ENCODE measurements at places on chromosomes 7 and 10.

DNA sequence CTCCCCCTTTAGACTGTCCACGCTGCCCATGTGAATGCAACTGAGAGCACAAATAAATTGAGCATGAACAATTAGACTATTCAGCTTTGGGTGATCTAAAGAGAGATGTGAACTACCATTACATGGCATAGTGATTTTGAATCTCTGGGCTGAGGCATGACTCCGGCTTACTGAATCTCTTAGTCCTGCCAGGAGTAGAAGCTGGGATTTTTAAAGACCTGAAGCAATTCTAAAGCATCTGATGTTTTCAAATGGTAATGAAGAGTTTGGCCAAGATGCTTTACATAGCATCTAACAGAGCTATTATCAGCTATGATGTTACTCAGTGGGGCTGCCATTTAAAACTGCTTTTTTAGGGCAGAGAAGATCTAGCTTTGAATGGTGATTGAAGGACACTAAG is 1059.1 kb downstream of the SORCS3 start:
- no peak for DNase-seq

DNA sequence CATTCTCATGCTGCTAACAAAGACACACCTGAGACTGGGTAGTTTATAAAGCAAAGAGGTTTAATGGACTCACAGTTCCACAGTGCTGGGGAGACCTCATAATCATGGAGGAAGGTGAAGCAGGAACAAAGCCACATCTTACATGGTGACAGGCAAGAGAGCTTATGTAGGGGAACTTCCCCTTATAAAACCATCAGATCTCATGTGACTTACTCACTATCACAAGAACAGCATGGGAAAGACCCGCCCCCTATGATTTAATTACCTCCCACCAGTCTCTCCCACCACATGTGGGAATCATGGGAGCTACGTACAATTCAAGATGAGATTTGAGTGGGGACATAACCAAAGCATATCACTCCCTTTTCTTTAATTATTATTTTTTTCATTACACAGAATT is 16.6 kb downstream of the COL28A1 start:
- DNase-seq, result no peak

DNA sequence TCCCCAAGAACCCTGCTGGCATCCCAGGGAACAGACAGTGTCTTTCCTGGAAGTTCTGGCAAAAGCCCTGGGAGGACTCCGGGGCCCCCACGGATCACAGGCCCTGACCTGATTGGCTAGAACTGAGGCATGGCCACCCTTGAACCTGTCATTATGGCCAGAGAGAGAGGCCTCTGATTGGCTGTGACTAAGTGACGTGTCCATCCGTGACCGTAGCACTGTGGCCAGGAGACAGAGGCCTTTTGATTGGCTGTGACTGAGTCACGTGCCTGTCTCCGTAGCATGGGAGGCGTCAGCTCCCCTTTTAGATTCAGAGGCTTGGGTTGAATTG is 163.8 kb downstream of the RGS10 start:
- DNase-seq, result no peak

DNA sequence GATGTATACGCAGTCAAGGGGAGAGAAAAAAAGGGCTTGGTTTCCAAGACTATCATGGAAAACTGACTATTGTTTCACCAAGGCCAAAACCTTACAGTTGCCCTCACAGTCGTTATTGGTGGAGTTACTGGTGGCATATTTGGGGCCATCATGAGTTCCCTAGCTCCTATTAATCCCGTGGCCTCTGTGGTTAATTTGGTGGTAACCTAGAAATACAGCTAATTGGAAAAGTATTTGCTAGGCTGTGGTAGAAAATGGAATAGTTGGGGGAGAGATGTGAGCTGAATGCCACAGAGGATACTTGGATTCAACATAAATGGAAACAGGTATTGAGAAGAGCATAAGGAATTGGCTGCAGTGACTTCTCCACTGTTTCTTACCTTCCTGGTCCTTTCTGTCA is 450.7 kb downstream of the KCNMA1 start:
- DNase-seq, result no peak

GRCh38 chr7:72278550-72278949 is 133.6 kb downstream of the CALN1 start:
- no peak for DNase-seq

DNA sequence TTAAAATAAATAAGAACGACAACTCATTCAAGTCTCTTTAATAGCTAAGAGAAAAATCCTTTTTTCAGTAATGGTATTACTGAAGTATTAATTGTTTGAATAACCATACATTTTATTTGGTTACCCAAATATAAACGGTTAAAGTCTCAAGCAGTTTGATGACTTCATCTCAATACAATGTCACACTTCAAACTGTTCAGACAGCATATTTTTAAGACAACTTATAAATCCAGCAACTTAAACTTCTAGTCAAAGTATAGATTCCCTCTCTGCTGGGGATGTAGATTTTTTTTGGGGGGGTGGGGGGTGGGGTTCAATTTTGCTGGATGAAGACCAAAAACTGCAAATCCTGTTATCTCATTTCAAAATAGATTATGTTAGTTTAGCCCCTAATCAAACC is 42.0 kb downstream of the GNA12 start:
- DNase-seq, result no peak

DNA sequence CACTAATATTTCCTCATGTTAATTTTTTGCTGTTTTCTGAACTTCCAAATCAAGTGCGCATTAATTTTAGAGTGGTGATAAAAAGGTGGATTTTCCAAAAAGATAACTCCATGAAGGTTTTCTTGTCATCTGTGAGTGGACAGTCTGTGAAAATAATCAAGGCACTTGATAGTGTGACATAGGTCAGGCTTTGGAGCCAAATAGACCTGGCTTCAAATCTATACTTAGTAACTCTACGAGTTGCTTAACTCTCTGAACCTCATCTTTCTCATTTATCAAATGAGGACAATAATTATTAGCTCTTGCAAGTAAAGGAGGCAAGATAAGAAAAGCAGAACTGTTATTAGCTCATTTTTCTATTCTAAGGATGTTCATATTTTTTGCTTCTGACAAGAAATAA is 24.7 kb upstream of the MET start:
- no peak for DNase-seq

DNA sequence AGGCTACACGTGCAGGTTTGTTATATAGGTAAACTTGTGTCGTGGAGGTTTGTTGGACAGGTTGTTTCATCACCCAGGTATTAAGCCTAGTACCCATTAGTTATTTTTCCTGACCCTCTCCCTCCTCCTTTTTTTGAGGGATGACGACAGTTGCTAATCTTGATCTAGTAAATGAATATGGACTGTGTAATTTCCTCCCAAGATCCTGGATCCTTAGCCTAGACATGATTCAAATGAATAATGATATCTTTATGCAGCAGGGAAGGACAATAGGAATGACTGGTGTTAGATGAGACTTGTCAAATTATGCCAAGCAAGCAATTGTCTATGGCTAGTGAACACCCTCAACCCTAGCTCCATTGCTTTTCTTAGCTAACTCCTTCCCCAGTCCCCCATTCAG is 156.2 kb downstream of the PLPP4 start:
- no peak for DNase-seq

DNA sequence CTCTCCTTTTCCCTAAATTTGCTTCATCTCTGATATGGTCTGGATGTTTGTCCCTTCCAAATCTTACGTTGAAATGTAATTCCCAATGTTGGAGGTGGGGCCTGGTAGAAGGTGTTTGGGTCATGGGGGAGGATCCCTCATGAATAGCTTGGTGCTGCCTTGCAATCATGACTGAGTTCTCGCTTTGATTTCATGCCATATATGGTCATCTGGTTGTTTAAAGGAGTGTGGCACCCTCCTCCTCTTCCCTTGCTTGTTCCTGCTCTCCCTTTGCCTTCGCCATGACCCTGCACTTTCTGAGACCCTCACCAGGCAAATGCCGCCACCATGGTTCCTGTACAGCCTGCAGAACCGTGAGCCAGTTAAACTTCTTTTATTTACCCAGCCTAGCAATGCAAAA is 14.5 kb downstream of the NOBOX start:
- no peak for DNase-seq

DNA sequence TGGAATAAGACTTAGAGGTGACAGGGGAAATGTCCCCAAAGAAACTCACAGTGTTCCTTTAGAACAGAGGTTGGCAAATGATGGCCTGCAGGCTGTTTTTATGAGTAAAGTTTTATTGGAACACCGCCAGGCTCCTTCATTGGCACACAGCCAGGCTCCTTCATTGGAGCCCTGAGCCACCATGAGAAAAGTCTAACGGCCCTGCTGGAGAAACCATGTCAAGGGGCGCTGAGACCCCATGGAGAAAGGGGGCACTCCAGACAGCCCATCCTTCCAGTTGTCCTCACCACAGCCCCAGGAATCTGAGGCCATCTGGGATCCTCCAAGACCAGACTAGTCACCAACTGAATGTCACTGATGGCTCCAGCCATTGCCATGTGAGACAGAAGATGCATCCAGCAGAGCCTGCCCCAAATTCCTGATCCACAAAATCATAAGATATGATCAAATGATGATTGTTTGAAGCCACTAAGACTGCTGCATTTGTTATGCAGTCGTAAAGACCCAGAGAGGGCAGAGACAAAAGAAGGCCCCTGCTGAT is 88.2 kb upstream of the GPR26 start:
- DNase-seq, result no peak

DNA sequence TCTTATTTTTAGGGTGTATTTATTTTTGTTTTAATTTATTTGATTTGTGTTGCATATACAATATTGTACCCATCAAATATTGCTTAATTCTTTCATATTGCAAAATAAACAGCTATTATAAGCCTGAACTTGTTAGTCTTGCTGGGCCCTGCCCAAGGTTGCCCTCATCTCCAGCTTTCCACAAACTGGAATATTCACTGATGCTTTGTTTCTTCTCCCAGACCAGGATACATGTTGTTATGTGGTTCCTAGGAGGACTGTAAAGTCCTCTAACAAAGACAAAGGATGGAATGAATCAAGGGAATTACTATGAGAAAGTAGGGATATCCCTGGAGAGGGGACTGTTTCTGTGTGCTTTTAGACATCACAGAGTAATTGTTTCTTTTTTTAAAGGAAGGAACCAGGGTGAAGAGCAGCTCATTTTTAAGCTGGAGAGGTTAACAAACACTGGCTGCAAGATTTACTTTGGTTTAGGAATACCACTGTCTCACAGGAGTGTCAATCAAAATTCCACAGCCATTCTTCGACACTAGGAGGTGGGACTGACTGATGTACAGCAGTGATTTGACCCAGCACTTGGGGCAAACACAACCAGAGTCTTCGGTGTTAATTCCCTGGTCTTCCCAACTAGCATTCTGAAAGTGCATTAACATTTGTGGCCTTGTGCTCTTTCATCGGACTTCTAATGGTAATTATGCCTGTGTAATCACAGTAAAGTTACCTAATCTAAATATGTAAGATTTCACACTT is 14.8 kb upstream of the CD36 start:
- DNase-seq, result no peak

DNA sequence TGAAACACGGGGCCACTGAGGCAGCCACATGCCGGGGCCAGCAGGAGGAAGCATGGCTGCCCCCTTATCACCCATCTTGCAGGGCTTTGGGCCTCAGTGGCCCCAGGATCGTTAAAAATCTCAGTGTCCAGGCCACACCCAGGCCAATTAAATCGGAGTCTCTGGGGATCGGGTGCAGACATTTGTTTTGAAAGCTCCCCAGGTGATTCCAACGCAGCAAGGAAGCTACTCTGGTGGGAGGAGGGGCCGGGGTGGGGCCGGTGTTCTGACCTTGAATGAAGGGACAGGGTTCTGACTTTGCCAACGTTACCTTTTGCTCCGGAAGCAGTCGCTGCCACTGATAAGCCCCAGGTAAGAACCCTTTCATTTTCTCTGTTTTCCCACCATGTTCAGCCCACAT is 412.3 kb upstream of the FOXK1 start:
- no peak for DNase-seq

GRCh38 chr10:44967616-44968015 is 8.0 kb downstream of the RASSF4 start:
- DNase-seq, result no peak

- DNase-seq, result no peak
Measured at GRCh38 chr10:49029666-49030065, 85.7 kb downstream of the VSTM4 start.

DNA sequence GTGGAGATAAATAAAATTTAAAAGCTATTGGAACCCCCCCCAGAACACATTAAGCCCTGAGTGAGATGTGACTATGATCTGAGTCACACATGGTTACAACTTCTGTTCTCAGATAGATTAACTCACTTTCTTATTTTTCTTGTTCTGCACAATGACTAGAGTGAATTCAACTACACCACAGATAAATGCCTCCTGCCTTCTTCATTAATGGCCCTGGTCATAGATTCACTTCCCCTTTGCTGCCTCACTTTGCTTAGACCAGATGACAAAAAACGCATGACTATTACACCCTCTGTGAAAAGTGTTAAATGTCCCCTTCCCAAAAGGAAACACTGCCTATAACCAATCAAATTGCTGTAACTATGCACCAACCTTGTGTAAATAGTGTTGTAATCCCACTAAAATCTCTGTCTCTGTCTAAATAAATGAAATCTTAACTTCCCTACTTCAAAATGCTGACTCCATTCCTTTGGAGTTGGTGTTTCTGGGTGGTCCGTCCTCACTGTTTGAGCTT is 49.4 kb downstream of the AKR1D1 start:
- DNase-seq, result no peak

DNA sequence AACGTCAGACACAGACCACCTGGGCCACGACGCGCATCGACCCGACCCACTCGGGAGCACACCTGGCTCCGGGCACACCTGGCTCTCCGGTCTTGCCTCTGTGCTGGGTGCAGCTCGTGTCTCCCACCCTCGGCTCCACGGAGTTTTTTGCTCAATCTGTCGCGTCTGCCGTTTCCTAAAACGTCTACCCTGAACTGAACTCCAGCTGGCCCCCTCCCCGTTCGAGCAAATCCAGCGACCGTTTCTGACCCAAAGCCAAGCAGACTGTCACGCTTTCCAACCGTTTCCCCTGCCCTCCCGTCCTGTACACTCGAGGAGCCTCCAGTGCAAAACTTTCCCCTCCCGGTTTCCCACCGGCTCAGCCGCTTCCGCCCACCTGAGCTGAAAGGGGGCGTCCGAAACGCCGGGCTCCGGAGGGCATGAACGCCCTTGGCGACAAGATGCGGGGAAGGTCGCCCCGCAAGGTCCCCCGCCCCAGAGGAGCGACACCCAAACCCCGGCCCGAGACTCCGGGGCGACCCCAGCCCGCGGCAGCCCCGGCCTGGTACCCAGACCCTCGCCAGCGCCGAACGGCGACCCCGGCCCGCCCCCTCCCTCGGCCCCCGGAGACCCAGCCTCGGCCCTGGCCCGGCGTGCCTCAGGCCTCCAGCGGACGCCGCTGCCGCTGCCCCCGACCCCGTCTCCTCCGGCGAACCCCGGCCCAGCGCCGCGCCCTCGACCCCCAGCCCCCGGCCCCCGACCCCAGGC is 557 bp downstream of the CYTH3 start:
- DNase-seq, result peak; percentile 10
